SW480 (cell line): ENCODE measurements at places on chromosomes 6 and 20.

- no peak for DNase-seq
These were observed 111.1 kb downstream of the FOXC1 start for GRCh38 chr6:1720620-1721322.

DNA sequence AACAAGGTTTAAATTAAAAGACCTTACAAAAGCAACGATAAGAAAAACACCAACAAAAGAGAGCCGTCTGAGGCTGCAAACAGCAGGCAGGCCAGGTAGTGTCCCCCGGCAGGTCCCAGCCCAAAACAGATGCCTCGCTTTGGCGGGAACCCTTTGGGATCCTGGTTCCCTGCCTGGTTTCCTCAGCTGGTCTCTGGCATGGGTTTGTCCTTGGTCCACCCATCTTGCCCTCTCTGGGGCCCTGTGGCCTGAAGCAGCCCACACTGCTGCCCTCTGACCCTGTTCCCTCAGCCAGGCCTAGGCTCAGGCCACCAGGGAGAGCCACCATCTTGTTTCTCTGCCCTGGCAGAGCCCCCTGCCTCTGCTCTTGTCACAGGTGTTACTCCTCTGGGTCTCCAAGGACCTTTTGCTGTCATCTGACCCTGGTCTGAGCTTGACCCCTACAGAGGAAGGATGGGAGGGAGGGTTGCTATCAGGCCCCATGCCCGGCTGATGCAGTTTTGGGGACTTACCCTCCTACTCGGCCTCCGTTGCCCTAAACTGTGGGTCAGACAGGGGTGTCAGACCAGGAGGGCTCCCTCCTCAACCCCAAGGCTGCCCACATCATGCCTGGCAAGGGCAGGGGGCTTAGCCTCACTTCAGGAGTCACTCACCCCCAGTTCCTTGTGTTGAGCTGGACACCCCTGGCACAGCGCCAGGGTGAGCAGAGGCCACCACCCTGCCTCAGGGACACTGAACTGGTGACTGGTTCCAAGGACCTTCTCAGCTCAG, 30.6 kb upstream of the GRM4 start:
- DNase-seq, result no peak

GRCh38 chr20:11499101-11499634, 418.5 kb upstream of the BTBD3 start:
- DNase-seq, result no peak

DNA sequence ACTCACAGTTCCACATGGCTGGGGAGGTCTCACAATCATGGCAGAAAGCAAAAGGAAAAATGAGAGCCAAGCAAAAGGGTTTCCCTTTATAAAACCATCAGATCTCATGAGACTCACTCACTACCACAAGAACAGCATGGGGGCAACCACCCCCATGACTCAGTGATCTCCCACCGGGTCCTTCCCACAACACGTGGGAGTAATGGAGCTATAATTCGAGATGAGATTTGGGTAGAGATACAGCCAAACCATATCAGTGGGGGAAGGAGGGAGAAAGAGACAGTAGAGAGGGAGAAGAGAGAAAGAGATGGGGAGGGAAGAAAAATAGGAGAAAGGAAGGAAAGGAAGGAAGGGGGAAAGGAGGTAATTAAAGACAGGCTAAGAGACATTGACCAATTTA, 30.1 kb downstream of the GMDS start:
- no peak for DNase-seq

GRCh38 chr6:165800337-165800736, 137.3 kb upstream of the PDE10A start:
- no peak for DNase-seq

- DNase-seq, result no peak
These were observed 11.1 kb downstream of the TOX2 start for GRCh38 chr20:43925801-43926200.

DNA sequence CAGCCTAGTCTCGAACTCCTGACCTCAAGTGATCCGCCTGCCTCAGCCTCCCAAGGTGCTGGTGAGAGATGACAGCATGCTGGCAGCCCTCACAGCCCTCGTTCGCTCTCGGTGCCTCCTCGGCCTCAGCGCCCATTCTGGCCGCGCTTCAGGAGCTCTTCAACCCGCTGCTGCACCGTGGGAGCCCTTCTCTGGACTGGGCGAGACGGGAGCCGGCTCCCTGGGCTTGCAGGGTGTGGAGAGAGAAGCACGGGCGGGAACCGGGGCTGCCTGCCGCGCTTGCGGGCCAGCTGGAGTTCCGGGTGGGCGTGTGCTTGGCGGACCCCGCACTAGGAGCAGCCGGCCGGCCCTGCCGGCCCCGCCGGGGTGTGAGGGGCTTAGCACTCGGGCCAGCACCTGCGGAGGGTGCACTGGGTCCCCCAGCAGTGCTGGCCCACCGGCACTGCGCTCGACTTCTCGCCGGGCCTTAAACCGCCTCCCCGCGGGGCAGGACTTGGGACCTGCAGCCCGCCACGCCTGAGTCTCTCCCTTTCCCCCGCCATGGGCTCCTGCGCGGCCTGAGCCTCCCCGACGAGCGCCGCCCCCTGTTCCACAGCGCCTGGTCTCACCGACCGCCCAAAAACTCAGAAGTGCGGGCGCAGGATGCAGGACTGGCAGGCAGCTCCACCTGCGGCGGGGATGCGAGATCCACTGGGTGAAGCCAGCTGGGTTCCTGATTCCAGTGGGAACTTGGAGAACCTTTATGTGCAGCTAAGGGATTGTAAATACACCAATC, 31.5 kb upstream of the RANBP9 start:
- no peak for DNase-seq
